ENCODE measurements at places on chromosomes 3 and 15.
A peak's percentile ranks its signal among the peaks of the same experiment; 100 is the strongest.

DNA sequence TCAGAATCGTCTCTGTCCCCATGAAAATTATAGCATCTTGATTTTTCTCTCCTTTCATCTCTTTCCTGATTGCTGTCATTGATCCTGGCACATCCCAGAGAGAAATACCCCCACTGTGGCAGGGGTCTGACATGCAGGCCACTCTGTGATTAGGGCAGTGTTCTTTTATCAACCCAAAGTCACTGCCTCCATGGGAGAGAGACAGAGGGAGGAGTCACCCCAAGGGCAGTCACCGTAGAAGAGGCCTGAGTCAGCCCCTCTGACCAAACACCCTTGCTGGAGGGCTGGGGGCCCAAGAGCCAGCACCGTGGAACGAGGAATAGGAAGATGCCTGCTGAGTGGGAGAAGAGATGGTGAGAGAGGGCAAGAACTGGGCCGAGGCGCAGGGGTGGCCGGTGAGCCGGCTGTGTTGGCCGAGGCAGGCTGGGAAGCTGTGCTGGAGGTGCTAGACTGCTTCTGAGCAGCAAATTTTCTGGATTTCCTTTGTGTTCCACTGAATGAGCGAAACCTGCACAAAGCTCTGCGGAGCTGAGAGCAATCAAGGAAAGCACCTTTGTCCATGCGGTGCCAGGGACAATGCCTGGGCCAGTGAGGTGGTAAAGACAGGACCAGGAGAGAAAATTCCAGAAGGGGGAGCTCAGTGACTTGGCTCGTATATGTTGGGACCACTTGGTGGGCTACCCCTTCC is 103.8 kb downstream of the ADCY5 start:
- no peak for DNase-seq

GRCh38 chr15:63066272-63066671 is 23.7 kb downstream of the TPM1 start:
- no peak for DNase-seq

DNA sequence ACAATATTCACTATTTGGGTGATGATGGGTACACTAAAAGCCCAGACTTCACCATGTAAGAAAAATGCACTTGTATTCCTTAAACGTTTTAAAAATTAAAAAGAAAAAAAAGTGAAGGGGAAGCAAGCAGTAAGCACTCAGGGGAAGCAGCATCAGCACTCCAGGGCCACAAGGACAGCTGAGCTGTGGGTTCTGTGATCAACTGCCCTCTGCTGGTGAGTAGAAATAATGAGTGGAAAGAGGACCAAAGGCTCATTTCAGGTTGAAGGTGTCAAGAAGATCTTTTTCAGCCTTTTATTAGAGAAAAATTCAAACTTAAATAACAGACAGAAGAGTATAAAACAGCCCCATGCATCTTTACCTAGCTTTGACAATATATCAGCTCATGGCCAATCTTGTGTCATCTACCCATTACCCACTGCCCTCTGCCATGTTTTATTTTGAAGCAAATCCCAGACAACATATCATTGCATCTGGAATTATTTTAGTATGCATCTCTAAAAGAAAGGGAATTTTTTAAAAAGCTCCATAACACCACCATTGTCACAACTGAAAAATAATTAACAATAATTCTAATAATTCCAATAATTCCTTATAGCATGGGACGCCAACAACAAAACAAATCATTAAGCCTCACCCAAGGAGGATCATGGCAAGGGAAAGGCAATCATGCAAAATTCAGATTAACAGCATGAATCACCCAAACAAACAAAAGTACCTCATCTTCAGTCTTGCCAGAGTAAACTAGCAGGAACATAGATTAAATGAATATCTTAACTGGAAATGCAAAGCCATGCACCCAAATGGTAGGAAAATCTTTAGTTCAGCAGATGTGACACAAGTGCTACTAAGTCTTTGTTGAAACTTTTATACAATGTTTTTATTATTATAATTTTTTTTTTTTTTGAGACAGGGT is 42.5 kb downstream of the TAMM41 start:
- DNase-seq = no peak

GRCh38 chr3:87313641-87314040 is 37.3 kb upstream of the POU1F1 start:
- DNase-seq = peak; percentile 6
